NCI-H526 treated with DMSO at 0.1 percent for 48 hours (cell line): ENCODE measurements at places on chromosomes 12 and 14.

GRCh38 chr12:23684121-23684520 lies 265.3 kb downstream of the SOX5 start:
- DNase-seq, result no peak

- no peak for DNase-seq
These were observed 9.7 kb downstream of the JDP2 start for GRCh38 chr14:75437201-75438143.

DNA sequence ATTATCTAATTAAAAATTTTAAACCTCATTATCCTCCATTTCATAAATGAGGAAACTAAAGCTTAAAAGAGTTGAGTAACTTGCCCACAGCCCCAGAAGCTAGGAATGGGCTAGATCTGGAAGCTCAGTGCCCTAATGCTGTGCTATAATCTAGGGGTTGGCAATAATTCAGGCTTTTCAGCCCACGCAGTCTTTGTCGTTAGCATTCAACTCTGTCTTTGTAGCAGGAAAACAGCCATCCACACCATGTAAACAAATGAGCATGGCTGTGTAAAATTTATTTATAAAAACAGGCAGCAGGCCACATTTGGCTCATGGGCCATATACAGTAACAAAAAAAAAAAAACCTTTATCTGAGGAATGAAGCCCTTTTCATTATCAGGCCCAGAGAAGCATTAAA lies 92.4 kb upstream of the OVCH1 start:
- DNase-seq, result no peak

GRCh38 chr12:120652656-120653435 lies 12.4 kb downstream of the CABP1 start:
- DNase-seq, result no peak

- no peak for DNase-seq
These were observed 27.4 kb upstream of the STON2 start for GRCh38 chr14:81427348-81428058.

- DNase-seq, result no peak
These were observed 8.1 kb downstream of the CORO1C start for GRCh38 chr12:108722992-108723766.

DNA sequence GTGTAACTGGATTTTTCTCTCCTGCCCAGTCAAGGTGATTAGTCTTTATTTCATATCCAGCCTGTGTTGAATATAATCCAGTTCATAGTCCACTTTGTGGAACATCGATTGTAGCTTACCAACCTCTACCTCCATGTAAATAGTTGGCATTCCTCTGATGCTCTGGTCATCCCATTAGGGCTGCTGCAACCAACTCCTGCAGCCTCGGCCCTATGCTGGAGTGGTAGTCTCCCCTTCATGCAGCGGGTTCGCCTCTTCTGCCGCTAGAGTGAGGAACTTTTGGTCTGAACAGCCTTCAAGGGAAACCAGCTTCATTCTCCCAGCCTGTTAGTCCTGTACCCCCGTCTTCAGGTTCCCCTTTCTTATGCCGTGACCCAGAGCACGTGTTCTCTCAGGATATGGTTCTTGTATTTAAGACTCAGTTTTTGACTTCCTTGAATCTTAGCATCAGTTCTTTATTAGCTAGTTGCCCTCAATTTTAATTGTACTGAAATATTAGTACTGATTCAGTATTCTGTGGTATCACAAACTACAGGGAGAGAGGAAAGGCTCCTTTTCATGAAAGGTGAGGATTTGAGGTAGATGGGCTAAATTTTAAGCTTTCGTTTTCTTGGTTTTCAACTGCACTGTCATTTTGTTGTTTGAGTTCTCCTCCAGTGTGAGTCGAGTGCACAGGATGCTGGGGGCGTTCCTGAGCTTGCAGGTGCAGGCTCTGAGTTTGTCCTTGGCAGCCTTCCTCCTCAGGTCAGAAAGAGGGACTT lies 33.2 kb downstream of the ZNF664 start:
- no peak for DNase-seq

DNA sequence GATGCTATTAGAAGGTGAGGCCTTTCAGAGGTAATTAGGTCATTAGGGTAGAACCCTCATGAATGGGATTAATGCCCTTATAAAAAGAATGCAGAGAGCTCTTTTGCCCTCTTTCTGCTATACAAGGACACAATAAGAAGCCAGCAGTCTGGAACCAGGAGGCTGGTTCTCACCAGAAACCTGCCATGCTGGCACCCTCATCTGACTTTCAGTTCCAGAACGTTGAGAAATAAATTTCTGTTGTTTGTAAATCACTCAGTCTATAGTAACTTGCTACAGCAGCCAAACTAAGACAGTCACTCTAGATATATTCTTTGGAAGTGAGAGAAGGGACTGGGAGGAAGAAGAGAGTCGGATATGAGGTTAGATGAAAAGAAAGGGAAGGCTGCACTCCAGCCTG lies 125.0 kb upstream of the MYF6 start:
- no peak for DNase-seq

DNA sequence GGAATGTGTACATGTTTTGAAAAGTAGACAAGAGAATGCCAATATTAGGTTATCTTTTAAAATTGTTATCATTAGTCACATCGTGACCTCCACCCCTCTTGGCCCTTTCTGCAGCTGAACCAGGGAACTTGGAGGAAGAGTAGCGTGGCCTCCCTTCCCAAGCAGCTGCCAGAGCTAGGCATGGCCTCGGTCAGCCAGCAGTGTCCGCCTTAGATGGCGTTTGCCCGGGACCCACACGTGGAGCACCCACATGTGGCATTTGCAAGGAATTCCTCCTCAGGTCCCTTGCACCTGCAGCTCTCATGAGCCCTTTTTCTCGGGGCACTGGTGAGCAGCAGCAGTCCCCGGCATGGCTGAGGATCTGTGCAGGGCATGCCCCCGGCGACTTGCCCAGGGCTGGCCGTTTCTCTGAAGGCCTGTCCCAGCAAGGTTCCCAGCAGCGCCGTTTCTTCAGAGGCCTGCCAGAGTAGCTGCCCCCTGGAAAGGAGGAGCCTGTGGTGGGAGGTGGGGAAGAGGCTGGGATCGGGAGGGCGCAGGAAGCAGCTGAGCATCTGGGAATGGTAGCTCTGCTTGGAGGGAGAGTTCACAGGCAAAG lies 10.8 kb downstream of the JDP2 start:
- no peak for DNase-seq

DNA sequence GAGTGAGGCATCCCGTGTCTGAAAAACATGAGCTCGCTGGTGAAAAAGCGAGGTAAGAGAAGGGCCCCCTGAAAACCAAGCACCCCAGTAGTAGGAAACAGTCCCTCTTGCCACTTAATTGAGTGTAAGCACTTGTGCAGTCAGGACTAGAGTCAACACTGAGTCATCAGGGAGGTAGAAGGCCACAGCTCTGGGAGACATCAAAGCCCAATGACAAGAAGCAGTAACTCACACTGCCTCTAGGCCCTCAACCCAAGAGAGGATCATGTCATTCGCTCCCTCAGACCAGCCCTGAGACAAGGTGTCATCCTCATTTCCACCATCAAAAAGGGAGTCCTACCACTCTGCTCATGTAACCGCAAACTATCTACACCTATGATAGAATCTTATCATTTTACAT lies 17.8 kb downstream of the POMT2 start:
- no peak for DNase-seq

DNA sequence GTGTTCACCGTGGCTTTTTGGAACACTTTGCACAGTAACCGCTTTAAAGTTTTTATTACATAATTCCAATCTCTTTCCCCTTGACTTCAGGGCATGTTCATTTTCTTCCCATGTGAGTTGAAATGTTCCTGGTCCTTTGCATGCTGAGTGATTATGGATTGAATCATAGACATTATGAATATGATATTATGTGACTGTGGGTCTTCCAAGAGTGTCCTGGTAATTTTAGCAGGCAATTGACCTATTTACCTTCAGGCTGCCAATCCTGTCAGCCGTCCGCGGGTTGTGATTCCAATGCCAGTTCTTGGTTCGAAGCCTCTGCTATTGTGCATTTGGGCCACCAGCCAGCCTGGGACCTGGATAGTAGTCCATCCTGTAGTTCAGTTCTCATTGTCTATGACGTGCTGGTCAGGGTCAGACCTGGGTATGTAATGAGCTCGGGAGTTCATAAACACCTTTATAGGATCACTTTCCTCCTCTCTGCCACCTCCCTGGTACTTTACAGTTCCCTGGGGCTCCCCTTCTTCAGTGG lies 32.6 kb upstream of the DDX11 start:
- DNase-seq, result no peak

GRCh38 chr12:76976777-76977382 lies 88.5 kb downstream of the E2F7 start:
- no peak for DNase-seq

DNA sequence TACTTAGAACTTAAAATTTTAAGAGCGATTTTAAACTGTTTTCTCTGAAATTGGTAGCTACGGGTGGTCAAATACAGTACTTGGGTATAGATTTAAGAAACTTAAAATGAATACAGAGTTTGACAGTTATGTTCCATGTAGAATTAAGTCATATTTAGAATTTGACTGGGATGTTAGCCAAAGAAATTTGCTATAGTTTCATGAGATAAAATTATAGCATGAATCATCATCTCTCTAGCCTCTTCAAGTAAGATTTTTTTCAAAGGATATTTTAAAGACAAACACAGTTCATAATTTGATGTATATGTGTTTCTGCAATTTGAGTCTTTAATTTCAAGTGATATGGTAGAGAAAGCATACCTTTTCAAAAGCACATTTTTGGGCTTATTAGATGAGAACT lies 41.0 kb downstream of the ZCRB1 start:
- DNase-seq, result no peak

DNA sequence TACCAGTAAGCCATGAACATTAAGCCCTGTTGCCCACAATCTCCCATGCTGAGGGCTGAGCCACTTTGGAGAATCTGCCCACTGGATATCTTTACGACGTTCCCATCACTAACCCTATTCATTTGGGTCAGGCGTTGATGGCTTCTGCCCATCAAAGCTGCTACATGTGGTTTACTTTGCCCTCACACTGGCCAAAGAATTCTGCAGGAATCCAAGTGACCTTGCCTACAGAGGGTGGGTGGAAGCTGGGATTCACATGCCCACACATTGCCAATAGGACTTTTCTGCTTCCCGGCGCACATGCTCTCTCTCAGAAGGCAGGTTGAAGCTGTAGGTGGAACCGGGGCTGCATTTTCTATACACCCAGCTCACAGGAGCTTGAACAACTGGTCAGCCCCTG lies 28.3 kb downstream of the OAS2 start:
- DNase-seq, result no peak

DNA sequence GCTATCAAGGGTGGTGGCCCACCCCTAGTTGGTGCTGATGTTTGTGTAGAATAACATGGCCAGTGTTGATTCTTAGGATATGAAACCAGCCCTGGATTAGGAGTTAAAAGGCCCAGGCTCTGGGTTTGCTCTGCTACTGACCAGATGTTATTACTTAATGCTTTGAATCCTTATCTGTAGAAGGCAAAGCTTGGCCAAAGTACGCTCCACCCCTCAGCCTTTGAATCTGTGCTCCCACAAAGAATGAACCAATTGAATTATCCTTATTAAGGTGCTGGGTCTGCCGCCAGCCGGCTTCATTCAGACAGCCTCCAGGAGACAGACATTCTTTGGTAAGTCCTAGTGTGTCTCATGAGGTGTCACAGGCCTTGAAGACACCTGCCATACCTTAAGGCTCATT lies 41.8 kb downstream of the AKAP3 start:
- DNase-seq, result no peak

DNA sequence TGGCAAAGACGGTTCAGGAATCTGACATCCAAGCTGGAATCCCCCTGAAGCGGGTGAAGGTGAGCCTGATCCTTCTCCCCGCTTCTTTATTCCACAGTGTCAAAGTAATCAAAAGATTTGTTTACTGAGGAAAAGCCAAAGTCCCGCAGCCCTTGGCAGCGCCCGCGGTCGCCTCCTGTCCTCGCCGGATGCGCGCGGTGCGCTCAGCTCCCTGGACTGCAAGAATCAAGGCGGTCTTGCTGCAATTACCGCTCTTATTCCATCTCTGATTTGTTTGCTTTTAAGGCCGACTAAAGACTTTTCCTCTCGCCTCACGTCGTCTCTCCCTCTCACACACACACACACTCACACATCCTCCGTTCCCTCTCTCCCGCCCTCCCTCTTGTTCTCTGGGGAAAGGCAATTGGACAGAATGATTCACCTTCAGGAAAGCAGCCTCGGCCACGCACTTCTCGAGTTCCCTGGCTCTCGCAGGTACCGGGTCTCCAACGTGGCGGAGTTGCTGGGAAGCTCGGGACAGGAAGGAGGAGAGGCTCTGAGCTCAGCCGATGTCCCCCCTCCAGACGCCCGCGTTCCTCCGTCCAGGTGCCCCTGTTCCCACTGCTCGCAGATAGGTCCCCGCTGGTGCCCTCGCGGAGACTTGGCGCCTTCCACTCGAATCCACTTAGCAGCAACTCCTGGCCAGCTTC lies 68.6 kb upstream of the USP15 start:
- DNase-seq, result no peak

- DNase-seq, result no peak
These were observed 334.5 kb downstream of the PAWR start for GRCh38 chr12:79356216-79356615.

DNA sequence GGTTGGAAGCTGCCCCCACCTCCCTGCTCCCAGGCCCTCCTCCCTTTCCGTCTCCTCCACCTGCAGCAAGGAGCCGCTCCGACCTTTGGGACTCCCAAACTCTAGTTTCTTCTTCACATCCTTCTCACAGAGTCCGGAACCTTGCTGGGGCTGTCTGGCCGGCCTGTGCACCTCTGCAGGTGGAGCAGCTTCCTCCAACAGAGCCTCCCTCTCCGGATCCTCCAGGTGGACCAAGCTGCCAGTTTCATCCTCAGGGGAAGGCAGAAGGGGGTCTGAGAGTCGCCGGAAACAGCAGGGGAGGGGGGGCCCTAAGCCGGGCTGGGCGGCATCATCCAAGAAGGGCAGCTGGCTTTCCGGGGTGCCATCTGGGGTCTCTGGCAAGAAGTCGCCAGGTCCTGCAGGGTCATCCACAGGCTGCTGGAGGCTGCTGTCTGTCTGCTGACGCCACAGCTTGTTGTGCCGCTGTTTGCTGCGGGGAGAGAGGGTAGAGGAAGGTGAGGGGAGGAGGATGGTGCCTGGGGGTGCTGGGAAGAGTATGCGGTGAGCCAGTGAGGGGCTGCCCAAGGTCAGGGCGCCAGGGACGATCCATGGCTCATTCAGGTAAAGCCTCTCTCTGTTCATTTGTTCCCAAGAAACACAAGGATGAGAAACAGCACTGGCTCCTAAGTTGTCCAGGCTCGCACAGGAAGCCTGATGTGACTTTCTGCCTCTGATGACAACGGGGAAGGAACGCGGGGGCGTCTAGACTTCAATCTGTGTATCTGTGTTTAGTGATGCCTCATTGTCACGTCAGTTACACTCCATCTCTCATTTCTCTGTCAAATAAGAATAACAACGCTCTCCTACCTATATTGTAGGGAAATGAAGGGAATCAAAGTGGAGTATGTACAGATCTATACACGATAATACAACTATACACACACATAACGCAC lies 61.3 kb upstream of the CORO1C start:
- no peak for DNase-seq

GRCh38 chr12:34526946-34527345 lies 504.6 kb downstream of the ALG10 start:
- no peak for DNase-seq
